Natural killer cell (primary cell): ENCODE measurements at places on chromosomes 7 and 10. TPM values are rescaled to one million over a fixed set of nuclear protein-coding genes. Genes with fewer than 3 reads are reported as not detected.

The RAPGEF5 gene
- total RNA-seq: 0.33 TPM

The STEAP1B gene
- 0.31 TPM for total RNA-seq

The ZPBP gene
- not detected for total RNA-seq

The NME8 gene
- total RNA-seq: 37.0 TPM

The SPDYE2 gene
- 0.61 TPM for total RNA-seq

The PRXL2A gene
- total RNA-seq: 1.4 TPM

The LRRD1 gene
- total RNA-seq: not detected

GRCh38 chr10:86392723-86393094 is 26.1 kb upstream of the GRID1 start:
- no peak for DNase-seq

DNA sequence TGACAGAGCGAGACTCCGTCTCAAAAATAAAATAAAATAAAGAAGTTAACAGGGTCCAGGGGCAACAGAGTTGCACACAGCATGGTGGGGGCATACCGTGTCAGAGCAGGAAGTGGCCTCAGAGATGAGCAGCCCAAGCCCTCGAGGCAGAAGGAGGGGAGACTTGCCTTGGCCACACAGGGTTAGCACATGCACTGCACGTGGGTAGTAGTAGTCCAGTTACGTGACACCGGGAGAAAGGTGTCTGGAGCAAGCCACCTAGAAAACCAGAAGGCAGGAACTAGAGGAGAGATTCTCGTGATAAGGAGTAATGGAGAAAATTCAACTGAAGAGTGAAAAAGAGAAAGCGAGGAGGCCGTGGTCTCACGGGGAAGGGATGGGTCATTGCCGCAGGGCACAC is 9.8 kb upstream of the DENND2A start:
- DNase-seq: no peak

DNA sequence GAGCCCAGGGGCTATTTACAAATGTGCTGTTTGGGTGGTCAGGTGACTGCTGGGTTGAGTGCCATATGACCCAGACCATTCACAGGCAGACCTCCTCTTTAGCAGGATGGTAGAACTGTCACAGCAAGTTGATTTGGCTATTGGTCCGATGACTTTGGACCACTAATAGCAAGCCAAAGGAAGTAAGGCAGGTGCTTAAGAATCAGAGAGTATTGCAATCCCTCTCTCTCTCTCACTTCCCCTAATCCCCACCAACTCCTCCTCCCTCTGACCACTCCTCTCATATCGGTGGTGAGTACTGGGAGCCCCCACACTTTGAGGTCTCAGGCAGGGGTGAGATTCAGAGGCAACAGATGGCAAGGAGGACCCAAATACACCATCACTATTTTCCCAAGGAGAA is 165.3 kb downstream of the TRIL start:
- no peak for DNase-seq

DNA sequence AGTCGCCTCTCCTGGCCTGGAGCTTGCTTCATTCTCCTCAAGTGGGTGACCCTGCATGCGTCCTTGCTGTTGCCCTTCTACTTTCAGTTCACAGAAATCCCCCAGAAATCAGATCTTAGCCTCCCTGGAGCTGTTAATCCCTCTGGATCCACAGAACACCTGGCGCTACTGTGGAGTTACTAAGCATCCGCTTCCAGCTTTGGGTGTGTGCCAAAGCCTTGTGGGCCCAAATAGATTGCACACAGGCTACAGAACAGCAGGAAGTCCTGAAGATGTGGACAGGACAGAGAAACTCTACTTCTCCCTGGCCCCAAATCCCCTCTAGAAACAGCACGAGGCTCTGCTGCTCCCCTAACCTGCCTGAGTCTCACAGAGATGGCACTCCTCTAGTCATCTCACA is 36.6 kb upstream of the PDLIM1 start:
- no peak for DNase-seq

DNA sequence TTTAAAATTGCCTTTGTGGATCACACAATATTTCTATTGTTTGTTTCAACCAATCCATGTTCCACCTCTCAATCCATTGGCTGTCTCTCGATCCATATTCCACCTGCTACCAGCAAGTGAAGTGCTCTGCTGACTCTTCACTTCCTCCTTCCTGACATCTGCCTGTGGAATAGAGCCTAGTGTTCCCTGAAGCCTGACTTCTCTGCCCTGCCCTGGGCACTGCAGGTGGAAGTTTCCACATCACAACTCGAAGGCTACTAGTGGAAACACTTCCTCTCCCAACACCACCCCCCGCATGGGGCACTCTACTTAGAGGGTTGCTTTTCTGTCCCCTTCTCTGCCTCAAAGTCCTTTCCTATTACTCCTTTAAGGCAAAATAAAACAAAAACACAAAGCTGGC is 563.8 kb upstream of the IGFBP3 start:
- no peak for DNase-seq

DNA sequence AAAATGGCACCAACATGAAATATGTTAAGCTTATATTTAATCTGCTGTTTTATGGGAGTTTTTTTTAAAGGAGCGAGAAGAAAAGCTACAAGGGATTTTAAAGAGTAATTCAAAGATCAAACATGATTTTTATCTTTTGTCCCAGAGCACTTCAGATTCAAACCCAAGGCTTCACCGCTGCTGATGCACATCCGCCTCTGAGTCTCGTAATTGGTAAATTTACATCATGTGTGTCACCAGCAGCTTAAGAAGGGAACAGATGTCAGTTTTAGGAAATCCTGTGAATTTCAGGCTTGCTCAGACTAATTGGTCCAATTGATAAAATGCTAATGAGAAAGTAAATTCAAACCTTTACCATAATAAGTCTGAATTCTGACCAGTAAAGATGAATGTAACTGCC is 406.3 kb downstream of the GFRA1 start:
- no peak for DNase-seq

DNA sequence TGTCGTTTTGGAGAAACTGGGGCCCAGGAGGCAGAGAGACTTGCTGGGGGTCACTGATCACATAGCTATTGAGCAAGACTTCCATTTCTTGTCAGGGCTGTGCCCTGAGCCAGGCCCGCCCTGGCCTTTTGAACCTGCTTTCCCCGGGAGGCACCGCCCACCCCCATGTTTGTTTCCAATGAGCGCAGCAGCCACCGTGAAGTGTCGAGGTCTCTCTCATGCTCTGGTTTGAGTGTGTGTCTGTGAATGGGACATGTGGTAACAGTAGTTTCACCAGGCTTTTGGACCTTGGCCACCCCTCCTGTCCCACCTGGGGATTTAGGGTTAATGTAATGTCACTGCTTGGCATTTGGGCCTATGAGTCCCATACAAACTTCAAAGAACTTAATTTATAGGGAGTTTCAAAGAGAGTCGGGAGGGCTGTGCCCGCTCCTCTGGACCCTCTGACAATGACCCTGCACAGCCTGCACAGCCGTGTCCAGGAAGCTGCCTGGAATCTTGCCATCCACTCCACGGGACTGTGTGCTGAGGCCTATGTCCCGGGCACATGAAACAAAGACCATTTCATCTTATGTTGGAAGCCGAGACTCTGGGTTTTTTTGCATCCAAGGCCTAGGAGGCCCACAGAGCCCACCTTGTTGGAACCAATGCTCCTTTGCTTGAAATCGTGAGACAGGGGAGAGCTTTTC is 6.3 kb downstream of the PRF1 start:
- DNase-seq: no peak

DNA sequence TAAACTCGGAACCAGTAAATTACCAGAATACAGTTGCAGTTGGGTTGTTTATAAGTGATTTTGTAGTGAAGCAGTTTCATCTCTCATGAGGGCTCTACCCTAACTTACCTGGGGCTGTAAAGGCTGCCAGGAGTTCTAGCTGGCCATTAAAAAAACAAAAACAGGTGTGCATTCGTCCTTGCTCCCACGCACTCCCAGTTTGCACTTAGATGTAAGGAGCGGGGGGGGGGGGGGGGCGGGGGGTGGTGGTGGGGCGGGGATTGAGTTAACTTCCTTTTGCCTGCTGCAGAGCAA is 2.3 kb upstream of the PFKFB3 start:
- no peak for DNase-seq

DNA sequence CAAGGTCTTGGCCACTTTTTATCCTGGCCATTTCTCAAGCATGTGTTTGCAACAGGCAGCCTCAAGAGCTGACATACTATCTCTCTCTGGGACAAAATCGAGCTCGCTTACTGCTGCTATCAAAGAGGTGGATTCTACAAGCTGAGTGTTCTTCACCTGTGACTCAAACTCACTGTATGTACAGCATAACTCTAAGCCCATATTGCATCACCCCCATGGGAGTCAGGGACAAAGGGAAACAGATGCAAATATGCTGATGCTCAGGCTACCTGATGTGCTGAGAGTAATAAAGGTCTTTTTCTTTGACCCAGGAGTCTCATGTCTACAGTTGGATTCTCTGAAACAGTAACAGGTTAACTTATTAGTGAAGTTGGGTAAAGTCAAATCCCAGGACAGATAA is 45.2 kb downstream of the PCLO start:
- no peak for DNase-seq

DNA sequence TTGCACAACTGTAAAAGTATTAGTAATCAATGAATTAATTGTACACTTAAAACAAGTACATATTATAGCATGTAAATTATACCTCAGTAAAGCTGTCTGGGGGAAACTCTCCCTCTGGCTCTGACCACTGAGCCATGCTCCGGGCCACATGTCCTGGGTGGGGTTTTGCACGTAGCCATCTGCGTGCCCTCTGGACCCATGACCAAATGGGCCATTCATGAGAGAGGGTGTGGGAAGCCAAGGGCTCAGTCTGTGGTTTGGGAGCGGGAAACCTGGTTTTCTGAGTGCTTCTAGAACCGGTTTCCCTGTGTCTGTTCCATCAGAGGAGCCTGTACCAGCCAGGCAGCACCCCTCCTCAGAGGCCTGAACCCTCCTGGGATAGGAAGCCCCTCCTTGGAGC is 143.2 kb downstream of the SH3PXD2A start:
- no peak for DNase-seq

DNA sequence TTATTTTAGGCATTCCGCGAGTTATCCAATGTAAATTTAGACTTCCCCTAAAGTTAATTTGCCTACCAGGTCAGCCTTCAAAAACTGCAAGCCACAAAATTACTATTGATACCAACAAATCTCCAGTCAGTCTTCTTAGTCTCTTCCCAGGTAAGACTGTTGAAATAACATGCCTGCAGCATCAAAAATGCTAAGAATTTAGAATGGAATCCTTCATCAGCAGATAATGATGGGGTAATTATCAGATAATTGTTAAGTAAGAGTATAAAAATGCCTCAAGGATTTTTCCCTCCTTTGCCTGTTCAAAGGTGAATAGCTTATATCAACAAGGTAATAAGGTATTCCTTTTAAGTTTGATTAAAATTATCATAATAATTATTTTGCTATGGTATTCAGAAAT is 228.5 kb downstream of the BBS9 start:
- no peak for DNase-seq

DNA sequence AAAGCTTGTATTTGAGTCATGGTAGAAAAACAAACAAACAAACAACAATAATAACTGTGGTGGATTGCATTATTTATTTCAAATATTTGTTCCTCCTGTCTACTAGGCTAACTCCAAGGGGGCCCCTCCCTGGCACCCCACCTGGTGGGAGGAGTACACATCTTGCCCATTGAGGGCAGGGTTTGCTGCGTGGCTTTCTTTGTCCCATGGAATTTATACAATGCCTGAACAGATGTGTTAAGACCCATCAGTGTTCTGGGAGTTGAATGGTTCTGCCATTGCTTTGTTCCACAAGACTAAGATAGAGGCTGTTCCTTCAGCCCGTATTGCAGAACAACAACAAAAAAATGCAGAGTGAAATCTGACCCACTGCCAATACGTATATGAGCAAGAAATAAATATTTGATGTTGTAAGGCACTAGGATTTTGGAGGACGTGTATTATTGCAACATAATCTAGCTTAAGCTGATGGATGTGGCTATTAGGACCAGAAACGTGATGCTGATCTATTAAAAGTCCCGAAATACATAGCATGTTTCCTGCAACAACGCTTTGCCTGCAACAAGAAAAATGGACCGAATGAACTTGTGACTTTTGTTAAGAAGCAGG is 119.1 kb upstream of the JCAD start:
- DNase-seq: no peak

GRCh38 chr7:129796186-129796775 is 156.5 kb downstream of the UBE2H start:
- no peak for DNase-seq

DNA sequence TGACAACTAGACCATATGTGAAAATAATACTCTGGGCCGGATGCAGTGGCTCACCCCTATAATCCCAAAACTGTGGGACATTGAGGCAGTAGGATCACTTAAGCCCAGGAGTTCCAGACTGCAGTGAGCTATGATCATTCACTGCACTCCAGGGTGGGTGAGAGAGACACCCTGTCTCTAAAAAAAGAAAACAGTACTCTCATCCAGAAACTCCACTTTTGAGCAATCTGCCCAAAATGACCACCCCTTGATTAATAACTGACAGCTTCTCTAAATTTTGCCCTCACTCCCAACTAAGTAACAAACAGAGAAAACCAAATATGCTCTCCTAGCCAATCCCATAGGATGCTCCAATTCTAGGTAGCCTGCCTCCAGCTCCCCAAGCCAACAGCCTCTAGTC is 62.5 kb upstream of the AKR1E2 start:
- no peak for DNase-seq

- DNase-seq: no peak
Measured at GRCh38 chr10:19966751-19967150, 150.5 kb downstream of the PLXDC2 start.

- DNase-seq: no peak
Measured at GRCh38 chr10:72267819-72268399, 5.8 kb upstream of the DDIT4 start.
